ENCODE measurements at places on chromosomes 4 and X. TPM values are rescaled to one million over a fixed set of nuclear protein-coding genes. Genes with fewer than 3 reads are reported as not detected.

DNA sequence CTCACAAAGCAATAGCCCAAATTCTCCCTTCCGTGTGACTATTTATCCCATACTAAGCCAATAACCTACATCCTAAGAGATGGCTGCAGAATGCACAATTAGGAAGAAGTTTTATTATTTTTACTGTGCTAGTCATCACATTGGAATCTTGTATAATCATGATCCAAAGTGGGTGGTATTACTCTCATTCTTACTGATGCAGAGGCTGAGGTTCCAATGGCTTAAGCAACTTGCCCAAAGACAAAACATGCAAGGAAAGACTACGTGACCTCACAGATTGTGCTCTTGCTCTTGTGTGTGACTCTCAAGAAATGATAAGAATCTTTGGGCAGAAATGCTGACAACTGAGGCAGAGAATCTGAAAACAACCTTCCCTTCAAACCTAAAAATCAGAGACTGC, 212.2 kb downstream of the LDB2 start:
- DNase-seq, result no peak
- no peaks in the 10 kb centered on the region for H3K27me3 ChIP-seq
- H3K27ac ChIP-seq, result no peak overlapping the region
- H3K4me3 ChIP-seq, result no peak overlapping the region
- no peaks in the 10 kb centered on the region for H3K4me1 ChIP-seq
- H3K36me3 ChIP-seq, result no peaks in the 10 kb centered on the region

GRCh38 chrX:139766545-139766983, 58.6 kb upstream of the MCF2 start:
- H3K36me3 ChIP-seq, result no peaks in the 10 kb centered on the region
- no peak overlapping the region for H3K27ac ChIP-seq
- no peak overlapping the region for H3K4me3 ChIP-seq
- DNase-seq, result no peak
- H3K27me3 ChIP-seq, result no peaks in the 10 kb centered on the region

GRCh38 chr4:165945991-165946390, 73.0 kb downstream of the TLL1 start:
- H3K4me3 ChIP-seq, result no peak overlapping the region
- no peak for DNase-seq
- no peak overlapping the region for H3K27ac ChIP-seq
- H3K36me3 ChIP-seq, result no peaks in the 10 kb centered on the region
- H3K4me1 ChIP-seq, result no peaks in the 10 kb centered on the region

DNA sequence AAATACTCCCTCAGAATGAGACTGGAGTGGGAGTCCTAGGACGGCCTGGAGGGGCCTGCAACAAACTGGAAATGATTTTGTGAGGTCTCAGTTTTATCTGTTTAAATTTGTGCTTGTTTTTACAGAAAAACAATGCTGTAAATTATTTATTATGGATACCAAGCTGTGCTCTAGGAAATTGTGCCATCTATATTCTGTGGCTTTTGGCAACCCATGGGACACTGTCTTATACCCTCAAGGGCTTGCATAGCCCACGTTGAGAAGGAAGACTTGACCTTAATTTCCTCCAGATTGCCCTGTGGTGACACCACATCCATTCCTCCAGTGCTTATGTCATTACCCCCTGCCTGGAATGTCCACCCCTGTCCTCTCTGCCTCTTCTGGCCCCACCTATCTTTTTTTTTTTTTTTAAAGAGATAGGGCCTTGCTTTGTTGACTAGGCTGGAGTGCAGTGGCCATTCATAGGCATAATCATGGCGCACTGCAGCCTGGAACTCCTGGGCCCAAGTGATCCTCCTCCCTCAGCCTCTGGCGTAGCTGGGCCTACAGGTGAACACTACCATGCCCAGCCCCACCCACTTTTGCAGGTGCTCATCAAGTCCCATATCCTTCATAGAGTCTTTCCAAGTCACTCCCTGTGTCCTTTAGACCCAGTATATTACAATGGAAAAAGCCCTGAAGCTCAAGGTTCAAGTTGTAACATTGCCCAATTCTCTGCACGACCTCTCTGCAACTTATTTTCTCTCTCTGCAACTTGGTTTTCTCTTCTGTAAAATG, 77.4 kb downstream of the HPRT1 start:
- no peaks in the 10 kb centered on the region for H3K27me3 ChIP-seq
- H3K4me1 ChIP-seq, result no peaks in the 10 kb centered on the region
- H3K4me3 ChIP-seq, result no peak overlapping the region
- DNase-seq, result no peak
- H3K36me3 ChIP-seq, result no peaks in the 10 kb centered on the region
- H3K27ac ChIP-seq, result no peak overlapping the region

- no peaks in the 10 kb centered on the region for H3K4me1 ChIP-seq
- H3K27me3 ChIP-seq, result no peaks in the 10 kb centered on the region
- H3K4me3 ChIP-seq, result no peak overlapping the region
These were observed 160.5 kb downstream of the ZNF518B start for GRCh38 chr4:10296730-10297129.

DNA sequence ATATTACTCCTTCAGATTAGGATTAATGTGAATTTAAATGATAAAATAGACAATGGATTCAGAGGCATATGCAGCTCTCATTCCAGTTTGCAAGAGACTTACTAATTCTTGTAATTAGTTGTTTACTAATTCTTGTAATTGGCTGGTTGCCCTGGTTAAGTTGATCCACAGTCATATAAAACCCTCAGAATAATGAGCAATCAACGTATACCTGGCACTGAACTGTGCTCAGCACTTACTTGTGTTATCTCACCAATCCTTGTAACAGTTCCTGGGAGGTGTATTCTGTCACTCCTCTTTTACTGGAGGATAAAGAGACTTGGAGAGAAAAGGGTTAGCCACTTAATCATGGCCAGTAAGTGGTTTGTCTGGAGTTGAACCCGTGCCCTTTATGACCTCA, 10.5 kb downstream of the HERC5 start:
- H3K36me3 ChIP-seq, result no peaks in the 10 kb centered on the region
- H3K4me3 ChIP-seq, result no peak overlapping the region
- H3K27ac ChIP-seq, result no peak overlapping the region
- DNase-seq, result no peak

PSMD10 gene
- 44.8 TPM for total RNA-seq

UGT2B10 gene
- total RNA-seq, result not detected

CSAG3 gene
- not detected for total RNA-seq

MID1IP1 gene
- 74.2 TPM for total RNA-seq

GYPE gene
- total RNA-seq, result 2.4 TPM

Data from left lung (tissue), 14 donors.